Activated CD4-positive, CD25-positive, alpha-beta regulatory T cell treated with anti-CD3 and anti-CD28 coated beads, Interleukin-2, amount 50 U/mL, for 16 hours (primary cell): ENCODE measurements at places on chromosomes 3 and 15.

DNA sequence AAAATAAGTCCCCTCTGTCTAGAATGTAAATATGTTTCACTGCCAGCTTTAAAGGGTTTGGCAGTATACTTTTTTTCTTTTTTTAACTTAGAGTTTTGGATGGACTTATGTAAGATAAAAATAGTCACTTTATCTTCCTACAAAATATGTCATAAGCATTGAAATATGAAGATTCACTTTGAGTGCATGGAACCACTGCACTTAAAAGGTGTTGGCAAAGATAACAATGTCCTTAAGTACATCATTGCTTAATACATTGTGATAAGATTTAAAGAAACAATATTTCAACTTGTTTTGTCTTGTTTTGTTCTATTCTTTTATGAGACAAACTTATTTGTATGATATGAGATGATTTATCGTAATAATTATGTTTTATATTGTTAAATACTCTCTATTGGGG is 66.3 kb upstream of the NAALADL2 start:
- no peak for DNase-seq

- DNase-seq: no peak
Measured at GRCh38 chr3:112671930-112672715, 31.2 kb upstream of the CCDC80 start.

GRCh38 chr3:69189487-69189886 is 67.1 kb upstream of the LMOD3 start:
- DNase-seq: no peak

- DNase-seq: no peak
Measured at GRCh38 chr3:179880868-179881267, 155.9 kb downstream of the PEX5L start.

- no peak for DNase-seq
Measured at GRCh38 chr15:93997071-93997658, 234.2 kb upstream of the MCTP2 start.

DNA sequence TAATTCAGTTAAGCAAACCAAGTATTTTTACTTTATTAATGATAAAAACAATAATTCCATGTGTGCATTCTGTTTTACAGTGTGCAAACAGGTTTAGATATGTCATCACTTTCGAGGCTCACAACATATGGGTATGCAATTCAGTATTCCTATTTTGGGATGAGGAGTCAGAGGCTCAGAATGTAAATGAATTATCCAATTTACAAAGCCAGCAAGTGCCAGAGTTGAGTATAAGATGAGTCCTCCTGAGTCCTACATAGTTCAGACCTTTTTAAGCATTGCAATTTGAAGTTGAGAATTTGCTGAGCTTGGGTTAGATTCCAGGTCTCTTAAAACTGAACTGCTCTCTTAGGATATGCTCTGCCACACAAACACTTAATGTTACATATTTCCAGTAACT is 424.2 kb upstream of the ROBO2 start:
- no peak for DNase-seq
